ENCODE measurements at places on chromosomes 2 and 18. TPM values are rescaled to one million over a fixed set of nuclear protein-coding genes. Genes with fewer than 3 reads are reported as not detected.

DNA sequence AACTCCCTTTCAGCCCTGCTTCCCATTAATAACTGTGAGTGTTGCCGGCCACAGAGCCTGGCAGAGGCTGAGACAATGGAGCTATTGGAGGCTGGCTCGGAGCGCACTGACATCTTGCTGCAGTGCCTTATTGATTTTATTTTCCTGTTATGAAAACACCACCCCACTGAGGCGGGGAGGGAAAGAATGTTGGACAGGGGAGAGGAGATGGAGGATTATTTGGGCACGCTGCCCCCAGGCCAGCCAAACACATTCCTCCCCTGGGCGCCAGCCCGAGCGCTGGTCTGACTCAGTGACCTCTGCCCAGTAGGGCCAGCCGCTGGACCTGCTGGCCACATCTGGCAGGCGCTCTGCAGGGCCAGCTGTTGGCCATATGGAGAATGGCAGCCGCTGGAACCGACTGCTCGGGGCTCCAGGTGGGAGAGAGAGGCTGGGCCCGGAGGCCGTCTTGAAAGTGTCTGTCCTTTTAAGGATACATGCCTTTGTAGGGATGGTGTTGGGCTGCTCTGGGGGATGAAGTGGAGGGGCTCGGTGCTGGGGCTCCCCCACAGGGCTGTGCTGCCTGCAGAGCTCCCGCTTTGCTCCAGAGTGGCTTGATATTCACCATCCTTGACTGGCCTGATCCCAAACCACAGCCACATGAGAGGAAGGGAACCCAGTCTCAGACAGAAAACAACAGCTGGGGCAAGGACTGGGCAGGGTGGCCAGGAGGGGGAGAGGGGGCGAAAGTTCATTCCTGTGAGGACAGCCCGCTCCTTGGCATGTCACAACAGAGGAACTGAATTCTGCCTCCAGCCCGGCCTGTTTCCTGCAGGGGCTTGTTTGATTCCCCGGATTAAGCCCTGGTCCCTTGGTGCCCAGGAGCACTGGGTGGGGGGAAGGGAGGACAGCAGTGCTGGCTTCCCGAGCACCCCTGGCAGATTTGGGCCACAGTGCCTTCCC lies 179.0 kb downstream of the KLHL29 start:
- no peaks in the 10 kb centered on the region for H3K4me1 ChIP-seq
- DNase-seq, result no peak
- H3K36me3 ChIP-seq, result no peaks in the 10 kb centered on the region

GRCh38 chr2:207317378-207317984 lies 151.7 kb upstream of the KLF7 start:
- DNase-seq, result no peak
- no peak overlapping the region for H3K27ac ChIP-seq
- H3K36me3 ChIP-seq, result peaks cover 7% of the 10 kb centered on the region

- no peak overlapping the region for H3K4me3 ChIP-seq
- H3K27me3 ChIP-seq, result no peaks in the 10 kb centered on the region
- no peak overlapping the region for H3K27ac ChIP-seq
- no peaks in the 10 kb centered on the region for H3K4me1 ChIP-seq
- DNase-seq, result no peak
Observed at GRCh38 chr2:78417355-78417754, 608.1 kb upstream of the REG3G start.

The SIX3 gene
- total RNA-seq, result not detected
